Stomach (tissue), 19 donors: ENCODE measurements at places on chromosomes 13 and 19. TPM values are rescaled to one million over a fixed set of nuclear protein-coding genes. Genes with fewer than 3 reads are reported as not detected.

GRCh38 chr13:114097893-114098688, 34.3 kb downstream of the RASA3 start:
- H3K4me3 ChIP-seq = no peak overlapping the region
- H3K36me3 ChIP-seq = no peaks in the 10 kb centered on the region
- no peaks in the 10 kb centered on the region for H3K27me3 ChIP-seq
- H3K4me1 ChIP-seq = peaks cover 37% of the 10 kb centered on the region
- DNase-seq = no peak
- H3K27ac ChIP-seq = peak overlapping the region; percentile 62

DNA sequence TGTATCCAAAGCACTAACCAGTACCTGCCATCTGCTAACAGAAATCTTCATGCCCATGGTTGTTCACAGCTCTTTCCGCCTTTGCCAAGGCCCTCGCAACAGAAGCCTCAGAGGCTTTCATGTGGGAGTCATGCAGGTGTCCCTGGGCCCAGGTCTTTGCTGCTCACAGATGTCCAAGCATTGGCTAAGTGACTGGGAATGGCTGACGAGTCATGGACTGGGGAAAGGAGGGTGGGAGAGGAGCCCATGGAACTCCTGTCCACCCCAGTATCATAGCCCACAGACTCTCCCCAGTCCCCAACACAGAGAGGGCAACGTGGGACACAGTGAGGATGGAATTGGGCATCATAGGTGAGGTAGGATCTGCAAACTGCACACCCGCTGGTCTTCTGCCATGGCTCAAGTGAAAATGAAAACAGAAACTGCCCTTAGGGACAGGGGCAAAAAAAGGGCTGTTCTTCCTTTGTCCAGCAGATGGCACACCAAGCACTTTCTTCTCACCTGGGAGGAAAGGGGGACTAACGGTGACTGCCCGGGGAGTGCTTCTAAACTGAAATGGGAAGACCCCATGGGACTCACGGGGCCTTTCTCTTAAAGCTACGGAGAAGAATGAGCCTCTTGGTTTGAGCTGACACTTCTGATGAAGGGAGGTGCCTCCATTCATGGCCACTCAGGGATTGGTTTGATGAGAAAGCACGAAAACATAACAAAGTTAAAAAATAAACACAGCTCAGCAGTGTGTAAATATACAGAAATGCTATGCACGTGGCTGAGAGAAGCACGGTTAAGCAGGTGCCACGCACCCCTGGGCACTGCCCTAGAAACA, 11.1 kb upstream of the DHRS12 start:
- H3K4me3 ChIP-seq = peak overlapping the region; percentile 29
- DNase-seq = peak; percentile 88
- no peak overlapping the region for H3K27ac ChIP-seq
- H3K27me3 ChIP-seq = no peaks in the 10 kb centered on the region
- H3K36me3 ChIP-seq = no peaks in the 10 kb centered on the region

GRCh38 chr13:92197669-92198068, 799.2 kb downstream of the GPC5 start:
- H3K27me3 ChIP-seq = no peaks in the 10 kb centered on the region
- no peaks in the 10 kb centered on the region for H3K36me3 ChIP-seq
- no peaks in the 10 kb centered on the region for H3K4me1 ChIP-seq
- no peak for DNase-seq
- no peak overlapping the region for H3K4me3 ChIP-seq

- peak; percentile 69 for DNase-seq
- peaks cover 56% of the 10 kb centered on the region for H3K4me1 ChIP-seq
- peak overlapping the region; percentile 55 for H3K4me3 ChIP-seq
- no peaks in the 10 kb centered on the region for H3K36me3 ChIP-seq
- no peak overlapping the region for H3K27ac ChIP-seq
These were observed 3.1 kb upstream of the TNFAIP8L1 start for GRCh38 chr19:4636151-4636717.

DNA sequence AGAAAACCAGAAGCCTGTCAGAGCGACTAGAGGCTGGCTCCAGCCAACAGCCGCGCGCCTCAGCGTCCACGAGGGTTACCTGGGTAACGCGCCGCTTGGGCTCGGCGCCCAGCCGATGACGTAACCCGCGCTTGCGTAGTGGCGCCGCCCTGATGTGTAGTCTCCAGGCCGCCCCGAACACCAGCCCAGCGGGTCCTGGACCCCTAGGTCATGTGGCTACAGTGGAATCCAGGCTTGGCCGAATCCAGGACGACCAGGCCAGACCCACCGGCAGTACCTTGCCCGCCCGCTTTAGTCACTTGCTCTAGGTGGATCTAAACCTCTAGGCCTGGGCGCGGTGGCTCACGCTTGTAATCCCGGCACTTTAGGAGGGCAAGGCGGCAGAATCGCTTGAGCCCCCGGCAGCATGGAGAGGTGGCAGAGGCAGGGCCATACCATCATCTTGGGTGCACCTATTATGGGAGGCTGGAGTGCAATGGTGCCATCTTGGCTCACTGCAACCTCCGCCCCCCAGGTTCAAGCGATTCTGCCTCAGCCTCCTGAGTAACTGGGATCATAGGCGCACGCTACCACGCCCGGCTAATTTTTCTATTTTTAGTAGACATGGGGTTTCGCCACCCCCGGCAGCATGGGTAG, 7.2 kb upstream of the ZNF606 start:
- H3K27ac ChIP-seq = peak overlapping the region; percentile 46
- no peaks in the 10 kb centered on the region for H3K27me3 ChIP-seq
- peaks cover 31% of the 10 kb centered on the region for H3K36me3 ChIP-seq
- no peaks in the 10 kb centered on the region for H3K4me1 ChIP-seq

DNA sequence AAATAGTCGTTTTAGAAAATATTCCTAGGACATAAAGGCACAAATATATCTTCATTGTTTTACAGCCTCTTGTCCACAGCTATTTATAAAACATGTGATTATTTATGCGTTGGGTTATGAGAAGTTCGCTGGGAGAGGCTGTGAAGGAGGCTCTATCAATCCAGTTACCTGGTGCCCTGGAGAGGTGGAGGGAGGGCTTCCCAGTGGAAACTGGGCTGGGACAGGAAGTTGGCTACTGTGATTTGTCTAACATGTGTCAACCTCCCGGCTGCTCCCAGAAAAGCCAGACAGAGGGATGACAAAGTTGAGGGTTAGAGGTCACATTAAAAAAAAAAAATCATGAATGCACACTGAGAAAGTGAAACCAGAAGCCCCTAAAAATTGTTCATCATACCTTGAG, 346.5 kb downstream of the ZNF536 start:
- H3K27me3 ChIP-seq = peaks cover 6% of the 10 kb centered on the region
- peak overlapping the region; percentile 70 for H3K27ac ChIP-seq
- peak; percentile 29 for DNase-seq
- peak overlapping the region; percentile 64 for H3K4me3 ChIP-seq
- H3K36me3 ChIP-seq = no peaks in the 10 kb centered on the region
- H3K4me1 ChIP-seq = peaks cover 24% of the 10 kb centered on the region

DNA sequence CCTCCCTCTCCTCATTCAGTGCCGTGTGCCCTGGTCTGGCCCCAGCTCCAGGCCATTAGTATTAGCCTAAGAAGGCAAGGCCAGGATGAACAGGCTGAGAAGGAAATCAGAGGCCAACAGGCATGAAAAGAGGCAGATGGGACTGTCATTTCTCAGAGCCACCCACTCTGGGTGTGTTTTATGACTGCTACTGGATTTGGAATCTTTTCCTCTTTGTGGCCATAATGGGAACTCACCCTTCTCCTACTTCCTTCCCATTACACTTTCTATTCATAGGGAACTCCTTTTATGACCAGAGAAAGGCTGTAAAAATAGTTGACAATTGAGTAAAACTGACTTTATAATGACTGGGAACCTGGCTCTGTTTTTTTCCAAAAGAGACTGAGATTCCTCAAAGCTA, 17.7 kb downstream of the CEACAM8 start:
- no peak overlapping the region for H3K4me3 ChIP-seq
- peaks cover 10% of the 10 kb centered on the region for H3K27me3 ChIP-seq
- H3K27ac ChIP-seq = no peak overlapping the region
- no peaks in the 10 kb centered on the region for H3K4me1 ChIP-seq
- no peaks in the 10 kb centered on the region for H3K36me3 ChIP-seq

GRCh38 chr13:21672796-21673538, 2.1 kb downstream of the FGF9 start:
- peak overlapping the region; percentile 90 for H3K4me3 ChIP-seq
- no peak overlapping the region for H3K27ac ChIP-seq
- H3K27me3 ChIP-seq = peaks cover 56% of the 10 kb centered on the region
- no peaks in the 10 kb centered on the region for H3K36me3 ChIP-seq

DNA sequence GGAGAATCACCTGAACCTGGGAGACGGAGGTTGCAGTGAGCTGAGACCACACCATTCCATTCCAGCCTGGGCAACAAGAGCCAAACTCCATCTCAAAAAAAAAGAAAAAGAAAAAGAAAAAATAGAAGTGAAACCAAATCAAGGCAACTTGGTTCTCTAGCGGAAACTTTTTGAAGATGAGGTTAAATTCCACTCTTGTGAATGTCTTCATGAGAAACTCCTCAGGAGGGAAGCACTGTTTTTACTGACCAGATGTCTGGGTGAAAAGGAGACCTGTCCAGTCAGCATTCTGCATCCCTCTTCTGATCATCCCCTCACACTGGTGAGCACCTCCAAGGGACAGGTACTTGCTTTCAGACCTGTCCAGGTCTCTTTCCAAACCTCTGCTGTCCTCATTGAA, 15.8 kb downstream of the BRD4 start:
- no peak overlapping the region for H3K4me3 ChIP-seq
- H3K36me3 ChIP-seq = no peaks in the 10 kb centered on the region
- H3K27ac ChIP-seq = peak overlapping the region; percentile 46
- no peak for DNase-seq
- peaks cover 88% of the 10 kb centered on the region for H3K4me1 ChIP-seq

DNA sequence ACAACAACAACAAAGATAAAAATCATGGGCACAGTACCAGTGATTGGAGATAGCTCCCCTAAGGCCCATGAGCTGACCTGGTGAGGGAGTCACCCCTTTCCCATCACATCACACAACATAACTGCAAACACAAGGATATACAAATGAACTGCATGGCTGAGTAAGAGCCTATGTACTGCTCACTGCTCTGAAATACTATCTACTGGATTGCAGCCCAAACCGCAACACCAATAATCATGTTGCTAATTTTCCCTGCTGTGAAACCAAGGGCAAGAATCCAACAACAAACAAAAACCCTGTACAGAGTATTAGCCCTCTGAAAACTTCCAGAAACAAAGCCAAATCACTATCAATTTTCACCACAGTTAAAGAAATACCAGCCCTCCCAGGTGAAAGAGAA, 1893.2 kb downstream of the PCDH9 start:
- no peak overlapping the region for H3K27ac ChIP-seq
- H3K27me3 ChIP-seq = no peaks in the 10 kb centered on the region
- no peak for DNase-seq
- no peak overlapping the region for H3K4me3 ChIP-seq
- H3K36me3 ChIP-seq = no peaks in the 10 kb centered on the region
- peaks cover 8% of the 10 kb centered on the region for H3K4me1 ChIP-seq

DNA sequence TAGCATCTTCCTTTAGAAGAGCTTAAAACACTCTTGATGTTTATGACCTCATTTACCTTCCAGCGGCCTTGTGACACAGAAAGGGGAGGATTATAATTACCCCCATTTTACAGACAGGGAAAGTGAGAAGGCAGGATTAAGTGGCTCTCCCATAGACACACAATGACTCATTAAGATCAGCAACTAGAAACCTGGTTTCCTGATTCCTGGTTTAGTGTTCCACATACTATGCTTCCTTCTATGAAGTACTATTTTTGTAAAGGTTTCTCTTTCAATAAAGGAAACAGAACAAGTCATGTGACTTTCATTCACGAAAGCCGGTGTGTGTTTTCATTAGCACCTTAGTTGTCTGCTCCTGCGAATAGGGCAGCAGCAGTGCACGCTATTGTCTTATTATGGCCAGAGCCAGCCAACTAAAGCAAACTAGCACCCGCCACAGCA, 8.3 kb downstream of the IRS2 start:
- DNase-seq = peak; percentile 60
- peaks cover 22% of the 10 kb centered on the region for H3K36me3 ChIP-seq
- peak overlapping the region; percentile 49 for H3K27ac ChIP-seq
- no peaks in the 10 kb centered on the region for H3K27me3 ChIP-seq
- no peak overlapping the region for H3K4me3 ChIP-seq

GRCh38 chr13:60851378-60851777, 454.4 kb downstream of the TDRD3 start:
- no peaks in the 10 kb centered on the region for H3K36me3 ChIP-seq
- H3K27ac ChIP-seq = no peak overlapping the region
- no peak for DNase-seq
- H3K4me1 ChIP-seq = no peaks in the 10 kb centered on the region
- no peak overlapping the region for H3K4me3 ChIP-seq
- no peaks in the 10 kb centered on the region for H3K27me3 ChIP-seq

GRCh38 chr13:55617241-55617640, 1523.5 kb upstream of the PRR20A start:
- H3K27me3 ChIP-seq = no peaks in the 10 kb centered on the region
- no peak overlapping the region for H3K4me3 ChIP-seq
- H3K4me1 ChIP-seq = no peaks in the 10 kb centered on the region
- no peak for DNase-seq

DNA sequence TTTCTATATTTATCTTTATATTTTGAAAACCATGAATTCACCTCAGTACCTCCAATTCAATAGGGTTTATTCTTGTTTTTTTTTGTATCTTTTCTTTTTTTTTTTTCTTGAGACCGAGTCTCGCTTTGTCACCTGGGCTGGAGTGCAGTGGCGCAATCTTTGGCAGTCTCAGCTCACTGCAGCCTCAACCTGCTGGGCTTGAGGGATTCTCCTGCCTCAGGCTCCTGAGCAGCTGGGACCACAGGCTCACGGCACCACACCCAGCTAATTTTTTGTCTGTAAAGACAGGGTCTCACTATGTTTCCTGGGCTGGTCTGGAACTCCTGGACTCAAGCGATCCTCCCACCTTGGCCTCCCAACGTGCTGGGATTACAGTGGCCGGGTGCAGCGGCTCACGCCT, 23.1 kb upstream of the EVI5L start:
- no peak overlapping the region for H3K27ac ChIP-seq
- no peak for DNase-seq
- no peak overlapping the region for H3K4me3 ChIP-seq
- H3K4me1 ChIP-seq = peaks cover 11% of the 10 kb centered on the region
- H3K27me3 ChIP-seq = no peaks in the 10 kb centered on the region
- H3K36me3 ChIP-seq = no peaks in the 10 kb centered on the region

GRCh38 chr13:24605923-24606372, 74.3 kb upstream of the ATP12A start:
- no peaks in the 10 kb centered on the region for H3K27me3 ChIP-seq
- peak; percentile 75 for DNase-seq
- no peak overlapping the region for H3K4me3 ChIP-seq
- H3K36me3 ChIP-seq = no peaks in the 10 kb centered on the region
- no peaks in the 10 kb centered on the region for H3K4me1 ChIP-seq
- no peak overlapping the region for H3K27ac ChIP-seq

Gene SIGLEC12
- total RNA-seq = not detected

Gene TBXA2R
- total RNA-seq = not detected

Gene SH2D3A
- total RNA-seq = 43.0 TPM

Gene RNF113B
- total RNA-seq = not detected
